ENCODE measurements at places on chromosomes 3 and 15.

DNA sequence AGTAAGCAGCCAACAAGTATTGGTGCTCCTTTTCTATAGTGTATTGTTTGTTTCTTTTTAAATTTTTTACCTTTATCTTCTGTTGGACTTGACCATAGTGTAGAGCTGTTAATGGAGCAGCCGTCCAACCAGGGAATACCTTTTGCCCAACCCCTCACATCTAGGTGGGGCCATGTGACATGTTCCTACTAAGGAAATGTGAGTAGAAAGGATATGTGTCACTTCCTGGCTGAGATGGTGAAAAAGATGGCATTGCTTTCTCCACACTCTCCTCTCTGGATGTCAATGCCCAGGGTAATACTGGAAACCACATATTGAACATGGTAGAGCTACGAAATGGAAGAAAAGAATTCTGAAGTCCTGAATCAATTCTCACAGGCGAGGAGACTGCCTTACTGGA, 218.8 kb downstream of the TBL1XR1 start:
- no peaks in the 10 kb centered on the region for H3K36me3 ChIP-seq
- no peak overlapping the region for H3K27ac ChIP-seq
- DNase-seq = no peak
- no peaks in the 10 kb centered on the region for H3K27me3 ChIP-seq
- H3K4me3 ChIP-seq = no peak overlapping the region

- H3K27me3 ChIP-seq = no peaks in the 10 kb centered on the region
- H3K36me3 ChIP-seq = no peaks in the 10 kb centered on the region
- DNase-seq = no peak
- H3K27ac ChIP-seq = no peak overlapping the region
Measured at GRCh38 chr15:94674296-94674695, 442.9 kb downstream of the MCTP2 start.

DNA sequence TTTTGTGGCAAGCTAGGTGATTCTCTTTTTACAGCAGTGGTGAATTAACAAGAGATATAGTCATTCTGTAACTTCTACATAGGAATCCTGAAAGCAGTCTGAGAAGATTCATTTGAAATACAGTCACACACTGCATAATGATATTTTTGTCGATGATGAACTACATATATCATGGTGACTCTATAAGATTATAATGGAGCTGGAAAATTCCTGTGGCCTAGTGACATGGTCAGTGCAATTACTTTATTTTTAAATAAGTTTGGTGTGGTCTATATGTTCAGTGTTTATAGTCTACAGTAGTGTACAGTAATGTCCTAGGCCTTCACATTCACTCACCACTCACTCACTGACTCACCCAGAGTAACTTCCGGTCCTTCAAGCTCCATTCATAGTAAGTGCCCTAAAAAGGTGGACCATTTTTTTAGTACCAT, 511.4 kb upstream of the MCTP2 start:
- DNase-seq = no peak
- H3K27me3 ChIP-seq = no peaks in the 10 kb centered on the region
- H3K4me3 ChIP-seq = no peak overlapping the region
- H3K4me1 ChIP-seq = no peaks in the 10 kb centered on the region

DNA sequence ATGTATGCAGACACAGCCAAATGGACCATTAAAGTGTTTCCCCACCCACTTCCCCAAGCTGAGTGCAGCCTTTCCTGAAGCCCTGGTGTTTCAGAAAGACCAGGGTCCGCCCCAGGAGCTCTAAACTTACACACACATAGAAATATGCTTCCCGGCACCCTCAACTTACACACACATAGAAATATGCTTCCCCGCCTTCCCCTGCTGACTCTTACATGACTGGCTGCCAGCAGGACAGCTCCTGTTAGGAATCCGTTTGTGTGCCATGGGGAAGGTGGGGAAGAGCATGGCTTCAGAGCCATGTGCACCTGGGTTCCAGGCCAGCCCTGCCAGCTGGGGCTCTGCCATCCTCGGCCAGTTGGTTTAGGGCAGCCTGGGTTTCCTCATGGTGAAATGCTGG, 3.6 kb downstream of the CLEC3B start:
- H3K4me3 ChIP-seq = no peak overlapping the region
- H3K36me3 ChIP-seq = no peaks in the 10 kb centered on the region
- no peak for DNase-seq
- H3K4me1 ChIP-seq = peaks cover 6% of the 10 kb centered on the region
- no peak overlapping the region for H3K27ac ChIP-seq

- H3K4me3 ChIP-seq = no peak overlapping the region
- no peaks in the 10 kb centered on the region for H3K36me3 ChIP-seq
Measured at GRCh38 chr3:172685331-172686214, 25.3 kb downstream of the NCEH1 start.

GRCh38 chr3:82891028-82891427, 1129.6 kb upstream of the GBE1 start:
- H3K27ac ChIP-seq = no peak overlapping the region
- H3K27me3 ChIP-seq = no peaks in the 10 kb centered on the region
- H3K4me1 ChIP-seq = no peaks in the 10 kb centered on the region

- H3K36me3 ChIP-seq = no peaks in the 10 kb centered on the region
- H3K4me1 ChIP-seq = no peaks in the 10 kb centered on the region
- H3K27ac ChIP-seq = no peak overlapping the region
- H3K27me3 ChIP-seq = no peaks in the 10 kb centered on the region
- DNase-seq = no peak
Measured at GRCh38 chr3:31839144-31839917, 141.7 kb downstream of the OSBPL10 start.

- no peak overlapping the region for H3K4me3 ChIP-seq
- DNase-seq = no peak
- H3K27ac ChIP-seq = no peak overlapping the region
- H3K4me1 ChIP-seq = no peaks in the 10 kb centered on the region
- H3K36me3 ChIP-seq = peaks cover 12% of the 10 kb centered on the region
Measured at GRCh38 chr3:32743934-32744333, 58.9 kb downstream of the CNOT10 start.

GRCh38 chr3:30081904-30082303, 524.5 kb upstream of the TGFBR2 start:
- no peak overlapping the region for H3K27ac ChIP-seq
- no peak overlapping the region for H3K4me3 ChIP-seq
- H3K27me3 ChIP-seq = no peaks in the 10 kb centered on the region
- H3K36me3 ChIP-seq = no peaks in the 10 kb centered on the region

DNA sequence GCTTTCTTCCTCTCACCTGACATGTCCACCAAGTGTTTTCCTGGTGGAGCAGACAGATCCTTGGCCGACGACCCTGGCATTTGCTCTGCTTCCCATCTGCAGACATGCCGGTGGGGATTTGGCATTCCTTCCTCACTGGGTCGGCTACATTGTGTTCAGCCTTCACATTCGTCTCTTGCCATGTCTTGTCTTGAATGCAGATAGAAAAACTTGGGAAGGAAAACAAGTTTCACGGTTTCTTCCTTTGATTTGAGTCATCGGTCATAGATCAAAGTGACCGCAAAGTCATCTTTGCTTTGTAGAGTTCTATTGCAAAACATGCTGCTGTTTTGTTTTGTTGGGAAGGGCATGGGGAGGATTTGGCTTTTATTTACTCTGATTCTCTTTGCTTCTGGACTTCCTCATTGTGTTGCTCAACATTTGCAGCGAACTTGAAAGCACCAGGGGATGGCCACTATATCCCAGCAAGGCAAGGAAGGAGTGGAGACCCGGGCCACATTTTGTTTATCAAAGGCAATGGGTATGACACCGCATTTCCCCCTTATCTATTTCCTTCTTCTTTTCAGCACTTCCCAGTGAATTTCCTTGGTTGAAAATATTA, 321.3 kb downstream of the CACNA2D3 start:
- no peaks in the 10 kb centered on the region for H3K4me1 ChIP-seq
- no peak overlapping the region for H3K27ac ChIP-seq
- no peak overlapping the region for H3K4me3 ChIP-seq
- H3K36me3 ChIP-seq = no peaks in the 10 kb centered on the region
- no peaks in the 10 kb centered on the region for H3K27me3 ChIP-seq

- DNase-seq = peak; percentile 56
- no peaks in the 10 kb centered on the region for H3K27me3 ChIP-seq
- no peaks in the 10 kb centered on the region for H3K36me3 ChIP-seq
- peaks cover 9% of the 10 kb centered on the region for H3K4me1 ChIP-seq
- no peak overlapping the region for H3K4me3 ChIP-seq
Measured at GRCh38 chr3:59235634-59236012, 185.8 kb upstream of the CFAP20DC start.

GRCh38 chr15:52448011-52448890, 80.4 kb downstream of the MYO5A start:
- DNase-seq = no peak
- H3K27me3 ChIP-seq = no peaks in the 10 kb centered on the region
- peaks cover 6% of the 10 kb centered on the region for H3K4me1 ChIP-seq
- H3K36me3 ChIP-seq = no peaks in the 10 kb centered on the region
- H3K4me3 ChIP-seq = no peak overlapping the region

- H3K36me3 ChIP-seq = no peaks in the 10 kb centered on the region
- H3K4me1 ChIP-seq = no peaks in the 10 kb centered on the region
- H3K4me3 ChIP-seq = no peak overlapping the region
- no peak overlapping the region for H3K27ac ChIP-seq
- no peak for DNase-seq
- no peaks in the 10 kb centered on the region for H3K27me3 ChIP-seq
Measured at GRCh38 chr15:97036301-97036700, 705.8 kb downstream of the NR2F2 start.

GRCh38 chr3:190205739-190206138, 85.0 kb upstream of the P3H2 start:
- peak; percentile 20 for DNase-seq
- no peak overlapping the region for H3K27ac ChIP-seq
- no peaks in the 10 kb centered on the region for H3K4me1 ChIP-seq
- no peaks in the 10 kb centered on the region for H3K36me3 ChIP-seq
- peaks cover 2% of the 10 kb centered on the region for H3K27me3 ChIP-seq

- H3K27ac ChIP-seq = no peak overlapping the region
- no peaks in the 10 kb centered on the region for H3K27me3 ChIP-seq
- no peak overlapping the region for H3K4me3 ChIP-seq
- no peak for DNase-seq
- H3K36me3 ChIP-seq = no peaks in the 10 kb centered on the region
- peaks cover 10% of the 10 kb centered on the region for H3K4me1 ChIP-seq
Measured at GRCh38 chr15:78084449-78084750, 6.9 kb upstream of the TBC1D2B start.

- no peaks in the 10 kb centered on the region for H3K4me1 ChIP-seq
- no peak for DNase-seq
- H3K4me3 ChIP-seq = no peak overlapping the region
- no peak overlapping the region for H3K27ac ChIP-seq
- H3K27me3 ChIP-seq = no peaks in the 10 kb centered on the region
Measured at GRCh38 chr3:134216191-134216764, 34.4 kb downstream of the RYK start.

DNA sequence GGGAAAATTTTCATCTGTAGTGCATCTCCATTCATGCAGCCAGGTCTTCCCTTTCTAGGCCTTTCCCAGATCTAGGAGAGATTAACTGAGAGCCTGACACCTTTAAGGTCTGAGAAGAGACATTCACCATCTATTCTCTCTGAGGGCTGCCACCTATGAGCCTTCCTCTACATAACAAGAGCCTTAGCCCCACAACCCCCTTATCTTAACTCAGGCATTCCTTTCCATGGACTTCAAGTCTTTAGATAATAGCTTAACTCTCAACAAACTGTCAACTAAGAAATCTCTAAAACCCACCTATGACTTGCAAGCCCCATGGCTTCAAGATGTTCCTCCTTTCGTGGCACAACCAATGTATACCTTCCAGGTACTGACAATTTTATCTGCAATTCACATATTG, 121.0 kb downstream of the GABRB3 start:
- H3K4me1 ChIP-seq = no peaks in the 10 kb centered on the region
- no peak overlapping the region for H3K4me3 ChIP-seq
- no peaks in the 10 kb centered on the region for H3K27me3 ChIP-seq
- no peaks in the 10 kb centered on the region for H3K36me3 ChIP-seq
- no peak overlapping the region for H3K27ac ChIP-seq

DNA sequence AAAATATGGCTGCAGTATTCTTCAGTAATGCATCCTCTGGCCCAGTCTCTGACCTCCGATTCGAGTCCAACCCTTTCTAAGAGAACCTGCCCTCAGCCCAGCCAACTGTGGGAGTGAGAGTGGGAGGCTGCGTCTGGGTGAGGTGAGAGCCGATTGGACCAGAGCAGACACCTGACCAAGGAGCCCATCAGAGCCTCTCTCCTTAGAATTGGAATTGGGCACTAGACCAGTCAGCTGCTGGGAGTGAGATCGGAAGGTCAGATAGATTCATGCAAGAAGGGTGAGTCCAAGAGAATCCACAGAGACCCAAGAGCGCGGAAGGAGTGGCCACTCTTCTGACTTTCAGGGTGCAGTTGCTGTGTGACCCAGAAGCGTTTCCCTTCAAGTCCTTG, 10.2 kb downstream of the RASL12 start:
- no peak overlapping the region for H3K27ac ChIP-seq
- H3K4me3 ChIP-seq = no peak overlapping the region
- H3K4me1 ChIP-seq = no peaks in the 10 kb centered on the region
- peaks cover 2% of the 10 kb centered on the region for H3K27me3 ChIP-seq
- H3K36me3 ChIP-seq = no peaks in the 10 kb centered on the region

- H3K4me3 ChIP-seq = no peak overlapping the region
- no peak overlapping the region for H3K27ac ChIP-seq
- DNase-seq = no peak
- no peaks in the 10 kb centered on the region for H3K4me1 ChIP-seq
Measured at GRCh38 chr3:165946360-165946759, 109.1 kb upstream of the BCHE start.

DNA sequence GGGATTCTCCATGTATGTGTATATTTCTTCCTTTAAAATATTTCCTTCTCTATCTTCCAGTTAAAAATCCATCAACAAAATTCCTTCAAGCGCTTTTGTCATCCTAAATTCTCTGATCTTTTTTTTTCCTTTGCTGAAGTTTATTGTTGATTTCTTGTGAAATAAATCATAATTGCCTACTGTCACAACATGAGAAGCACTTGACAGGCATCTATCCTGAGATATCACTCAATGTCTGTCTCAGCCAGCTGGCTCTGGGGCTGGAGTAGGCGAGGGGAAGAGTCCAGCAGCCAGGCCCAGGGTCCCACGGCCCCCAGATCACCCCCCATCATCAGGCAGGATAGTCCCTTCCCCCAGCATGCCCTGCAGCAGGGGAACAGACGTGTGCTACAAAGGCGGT, 109.0 kb upstream of the TLE3 start:
- H3K4me3 ChIP-seq = no peak overlapping the region
- no peaks in the 10 kb centered on the region for H3K4me1 ChIP-seq
- no peak overlapping the region for H3K27ac ChIP-seq
- no peaks in the 10 kb centered on the region for H3K36me3 ChIP-seq

All from CD4-positive, alpha-beta T cell (primary cell).